ENCODE measurements at places on chromosomes 4 and X.

- peak; percentile 45 for DNase-seq
Measured at GRCh38 chr4:98482847-98483806, 175.3 kb downstream of the TSPAN5 start.

DNA sequence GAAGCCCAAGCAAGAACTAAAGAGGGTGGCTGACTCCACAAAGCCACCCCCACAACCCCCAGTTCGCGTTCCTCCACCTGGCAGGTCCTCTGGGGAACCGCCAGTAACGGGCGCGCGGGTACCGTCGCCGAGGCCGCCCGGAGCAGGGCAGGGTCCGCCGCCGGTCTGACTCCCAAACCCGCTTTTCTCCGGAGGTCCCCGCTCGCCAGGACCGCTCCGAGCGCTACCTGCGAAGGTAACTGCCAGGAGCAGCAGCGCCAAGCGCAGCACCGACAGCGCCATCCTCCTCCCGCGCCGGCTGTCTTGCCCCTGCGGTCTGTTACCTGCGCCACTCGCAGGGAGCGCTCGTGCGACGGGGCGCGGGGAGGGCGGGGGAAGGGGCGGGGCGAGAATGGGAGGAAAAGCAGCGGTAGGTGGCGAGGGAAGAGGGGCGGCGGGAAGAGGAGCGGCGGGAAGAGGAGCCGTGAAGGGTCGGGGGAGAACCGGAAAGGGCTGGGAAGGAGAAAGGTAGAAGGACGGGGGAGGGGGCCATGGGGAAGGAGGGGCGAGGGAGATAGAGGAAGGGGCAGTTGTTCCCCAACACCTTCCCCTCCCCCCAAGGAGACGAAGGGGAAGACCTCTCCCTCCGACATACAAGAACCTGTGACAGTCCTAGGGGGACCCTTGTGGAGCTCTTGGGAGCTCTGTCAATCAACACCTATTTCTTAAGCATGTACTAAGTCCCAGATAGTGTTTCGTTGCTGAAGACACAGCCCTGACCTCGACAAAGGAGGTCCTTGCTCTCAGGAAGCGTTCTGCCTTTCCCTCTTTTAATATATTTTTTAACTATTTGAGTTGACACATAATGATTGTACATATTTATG is at the start of gene SPINK2:
Gene SPINK2 (minus strand): TSS at position 321 of the 863 bp plus-strand sequence. CDS start 39 bp downstream, at position 282.
- DNase-seq = peak; percentile 39

DNA sequence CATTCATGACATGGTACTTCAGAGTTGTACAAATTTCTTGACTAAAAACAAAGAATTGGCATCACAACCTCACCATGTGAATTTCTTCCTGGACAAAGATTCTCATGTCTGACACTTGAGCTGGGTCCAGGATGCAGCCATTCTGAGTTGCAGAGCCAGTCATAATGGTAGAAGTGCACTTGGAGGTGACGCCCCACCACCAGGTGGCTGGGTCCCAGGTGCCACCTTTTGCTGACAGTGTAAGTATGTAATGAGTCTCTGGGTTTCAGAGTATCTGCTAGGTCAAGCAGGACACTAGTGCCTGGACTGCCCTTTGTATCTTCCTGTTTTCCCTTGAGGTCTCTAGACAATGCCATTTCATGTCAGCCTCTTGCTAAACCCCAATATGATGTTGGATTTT is 36.6 kb upstream of the WDR1 start:
- DNase-seq = no peak

GRCh38 chr4:16197876-16198665 is 28.2 kb downstream of the TAPT1 start:
- no peak for DNase-seq

GRCh38 chrX:25383196-25383595 is 367.4 kb upstream of the ARX start:
- DNase-seq = peak; percentile 23

DNA sequence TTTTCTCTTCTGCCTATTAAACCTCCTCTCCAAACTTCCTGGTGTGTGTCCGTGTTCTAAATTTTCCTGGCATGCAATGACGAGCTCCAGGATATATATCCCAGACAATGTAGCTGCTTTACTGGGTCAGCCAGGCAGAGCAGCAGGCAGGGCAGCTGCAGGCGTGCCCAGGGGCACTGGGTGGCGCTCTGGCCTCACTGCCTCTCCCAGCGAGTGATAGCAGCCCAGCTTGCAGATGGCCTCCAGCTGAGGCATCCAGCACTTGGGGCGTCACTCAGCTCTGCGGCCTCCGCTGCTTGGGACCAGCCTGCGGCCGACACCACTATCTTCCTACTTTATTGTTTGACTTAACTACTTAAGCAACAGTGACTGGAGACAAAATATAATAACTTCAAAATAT is 23.0 kb upstream of the UBA6 start:
- no peak for DNase-seq

DNA sequence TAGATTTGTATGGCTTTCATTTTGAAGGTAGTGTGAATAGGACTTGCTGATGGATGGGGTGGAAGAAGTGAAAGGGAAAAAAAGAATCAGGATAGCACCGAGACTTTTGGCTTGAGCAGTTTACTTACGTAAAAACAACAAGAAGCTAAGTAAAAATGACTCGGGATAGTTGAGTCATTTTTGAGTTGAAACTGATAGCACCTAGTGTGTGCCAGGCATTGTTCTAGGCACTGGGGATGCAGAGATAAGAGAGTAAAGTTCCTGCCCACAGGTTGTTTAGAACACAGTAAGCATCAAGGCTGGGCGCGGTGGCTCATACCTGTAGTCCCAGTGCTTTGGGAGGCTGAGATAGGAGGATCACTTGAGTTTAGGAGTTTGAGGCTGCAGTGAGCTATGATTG is 34.7 kb downstream of the ADD1 start:
- no peak for DNase-seq

DNA sequence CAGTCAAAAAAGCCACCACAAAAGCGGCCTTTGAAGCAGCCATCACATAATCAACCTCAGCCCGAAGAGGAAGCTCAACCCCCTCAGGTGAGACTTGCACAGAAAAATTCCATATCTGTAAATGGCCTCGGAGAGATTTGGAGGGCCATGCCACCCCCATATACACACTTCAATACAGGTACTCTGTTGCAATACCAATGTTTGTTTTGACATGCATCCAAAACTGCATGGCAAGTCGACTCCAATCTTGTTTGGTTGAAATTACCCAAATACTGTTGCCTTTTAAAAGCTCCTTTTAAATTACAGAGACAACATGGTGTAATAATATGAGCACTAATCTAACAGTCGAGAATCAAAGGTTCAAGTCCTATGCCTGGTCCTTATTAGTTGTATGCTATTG is 5.9 kb downstream of the ENAM start:
- no peak for DNase-seq

DNA sequence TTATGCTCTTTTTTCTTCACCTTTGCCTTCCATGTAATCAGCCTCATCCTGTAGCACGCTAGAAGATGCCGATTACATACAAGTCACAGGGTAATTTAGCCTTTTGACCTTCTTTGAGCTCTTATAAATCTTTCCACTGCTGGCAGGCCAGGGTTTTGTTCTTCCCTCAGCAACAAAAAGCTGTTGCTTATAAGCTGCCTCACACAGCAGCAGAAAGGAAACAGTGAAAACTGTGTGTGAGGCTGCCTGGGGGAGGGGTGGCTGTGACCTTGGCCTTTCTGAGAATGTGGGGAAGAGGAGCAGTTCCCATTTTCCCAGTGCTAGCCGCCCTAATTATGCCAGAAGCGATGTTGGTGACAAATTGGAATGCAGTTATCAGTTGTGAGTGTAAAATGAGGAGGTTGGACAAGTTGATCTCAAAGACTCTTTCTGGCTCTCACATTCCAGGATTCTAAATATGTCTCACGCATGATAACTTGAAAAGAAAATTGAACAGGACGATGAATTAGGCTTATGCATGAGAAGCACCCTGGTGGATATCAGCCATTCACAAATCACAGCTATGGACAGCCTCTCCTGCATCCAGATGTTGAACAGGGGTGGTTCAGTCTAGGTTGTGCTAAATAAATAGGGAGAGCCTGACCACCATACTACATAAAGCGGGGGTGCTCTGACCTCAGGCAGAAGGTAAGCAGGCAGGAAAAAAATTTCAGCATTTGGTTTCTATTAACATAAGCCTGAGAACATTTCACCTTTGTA is 25.7 kb downstream of the SLITRK2 start:
- no peak for DNase-seq

- DNase-seq = no peak
Measured at GRCh38 chrX:66756717-66757116, 117.8 kb upstream of the EDA2R start.

DNA sequence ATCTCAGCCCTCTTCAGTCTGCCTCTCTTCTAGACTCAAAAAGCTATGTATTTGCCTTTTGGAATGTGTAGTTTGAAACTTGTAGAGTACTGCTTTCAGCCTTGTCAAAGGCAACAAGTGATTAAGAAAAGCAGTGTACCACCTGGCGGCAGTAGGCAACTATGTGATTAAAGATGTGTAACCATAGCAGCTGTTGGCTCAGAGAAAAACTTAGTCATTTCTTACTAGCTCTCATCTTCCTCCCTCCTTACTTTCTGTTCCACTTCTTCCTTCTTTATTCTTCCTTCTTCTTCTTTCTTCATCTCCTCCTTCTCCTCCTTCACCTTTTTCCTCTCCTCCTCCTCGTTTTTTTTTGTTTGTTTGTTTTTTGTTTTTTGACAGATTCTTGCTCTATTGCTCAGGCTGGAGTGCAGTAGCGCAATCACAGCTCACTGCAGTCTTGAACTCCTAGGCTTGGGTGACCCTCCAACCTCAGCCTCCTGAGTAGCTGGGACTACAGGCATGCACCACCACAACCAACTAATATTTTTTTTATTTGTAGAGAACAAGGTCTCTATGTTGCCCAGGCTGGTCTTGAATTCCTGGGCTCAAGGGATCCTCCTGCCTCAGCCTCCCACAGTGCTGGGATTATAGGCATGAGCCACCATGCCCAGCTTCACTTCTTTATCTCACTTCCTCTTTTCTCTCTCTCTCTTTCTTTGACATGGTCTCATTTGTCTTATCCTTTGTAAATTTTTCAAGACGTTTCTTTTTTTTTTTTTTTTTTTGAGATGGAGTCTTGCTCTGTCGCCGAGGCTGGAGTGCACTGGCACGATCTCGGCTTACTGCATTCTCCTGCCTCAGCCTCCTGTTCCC is 32.6 kb downstream of the ABHD18 start:
- DNase-seq = peak; percentile 29
